Nucleus accumbens (tissue), 56 donors: ENCODE measurements at places on chromosomes 11 and 22.

DNA sequence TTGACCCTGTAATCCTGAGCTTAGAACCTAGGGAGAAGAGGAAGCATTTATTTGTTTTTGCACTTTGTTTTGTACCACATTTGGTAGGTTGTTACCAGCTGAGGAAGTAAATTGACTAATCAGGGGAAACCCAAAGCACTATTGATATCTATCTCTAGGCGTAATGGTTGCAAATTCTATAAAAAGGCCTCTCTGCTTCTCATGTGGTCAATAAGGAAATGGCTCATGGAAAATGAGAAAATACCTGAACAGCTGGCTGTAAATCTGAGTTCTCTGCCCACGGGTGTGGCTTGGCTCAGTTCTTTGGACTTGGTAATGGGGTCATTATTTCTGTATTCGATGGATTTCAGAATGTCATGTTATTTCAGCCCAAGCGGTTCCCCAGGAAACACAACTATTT is 42.4 kb downstream of the BARX2 start:
- DNase-seq = no peak

GRCh38 chr11:44914105-44914504 is 36.6 kb downstream of the TP53I11 start:
- DNase-seq = no peak

- DNase-seq = no peak
Observed at GRCh38 chr22:45608763-45609180, 62.9 kb upstream of the ATXN10 start.

GRCh38 chr11:62496676-62497075 is 49.9 kb downstream of the AHNAK start:
- DNase-seq = no peak

DNA sequence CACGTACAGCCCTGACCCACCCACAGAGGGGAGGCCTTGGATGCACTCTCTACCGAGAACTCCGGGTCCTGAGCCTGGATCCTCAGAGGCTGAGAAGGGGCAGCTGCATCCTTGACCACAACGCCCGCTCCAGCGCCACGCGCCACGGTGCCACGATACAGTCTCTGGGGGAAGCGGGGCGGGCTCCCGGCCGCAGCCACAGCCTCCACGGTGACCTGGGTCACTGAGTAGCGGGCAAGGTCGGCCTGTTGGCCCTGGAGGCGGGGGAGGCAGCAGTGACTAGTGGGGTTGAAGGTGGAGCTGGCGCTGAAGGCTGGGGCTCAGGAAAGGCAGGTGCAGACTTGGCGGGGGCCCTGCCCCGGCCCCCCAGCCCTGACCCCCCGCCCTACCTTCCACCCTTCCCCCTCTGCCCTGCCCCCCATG is 3.9 kb upstream of the IRF7 start:
- no peak for DNase-seq

DNA sequence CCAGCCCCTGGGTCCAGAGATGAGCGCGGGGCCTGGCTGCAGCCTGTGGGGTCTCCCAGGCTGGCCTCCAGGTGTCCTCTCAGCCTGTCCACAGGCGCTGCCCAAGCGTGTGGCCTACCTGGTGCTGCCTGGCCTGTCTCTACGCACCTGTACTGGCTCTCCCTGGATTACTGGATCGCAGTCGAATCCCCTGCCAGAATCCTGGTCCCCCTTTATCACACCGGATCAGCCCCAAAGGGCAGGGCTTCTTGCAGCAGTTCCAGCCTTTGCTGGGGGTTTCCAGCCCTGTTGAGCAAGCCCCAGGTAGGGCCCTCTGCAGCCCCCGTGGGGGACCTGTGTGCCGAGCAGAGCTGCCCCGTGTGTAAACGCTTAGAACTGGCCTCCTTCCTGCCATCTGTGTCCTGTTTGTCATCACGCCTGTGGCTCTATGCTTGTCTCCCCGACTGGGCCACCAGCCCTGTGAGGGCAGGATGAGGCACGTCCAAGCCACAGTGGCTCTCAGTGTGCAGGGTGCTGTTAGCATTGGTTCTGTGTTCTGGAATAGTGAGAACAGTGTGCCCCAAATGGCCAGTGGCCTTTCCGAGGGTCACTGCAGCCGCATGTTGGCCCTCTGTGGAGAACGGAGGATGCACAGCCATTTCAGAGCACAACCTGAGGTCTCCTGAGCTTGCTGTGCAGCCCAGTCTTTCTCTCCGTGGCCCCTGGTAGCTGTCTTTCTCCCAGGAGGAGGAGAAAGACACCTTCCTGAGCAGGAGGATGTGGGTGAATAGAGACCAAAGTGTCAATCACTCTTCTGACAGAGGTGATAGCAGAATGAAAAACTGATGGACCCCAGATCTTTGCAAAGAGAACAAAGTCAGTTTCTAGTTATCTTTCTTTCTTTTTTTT is 13.9 kb upstream of the TXNRD2 start:
- no peak for DNase-seq

- no peak for DNase-seq
Observed at GRCh38 chr11:122843281-122844141, 5.2 kb downstream of the CRTAM start.

- no peak for DNase-seq
Observed at GRCh38 chr11:86117001-86117711, 48.3 kb upstream of the PICALM start.

DNA sequence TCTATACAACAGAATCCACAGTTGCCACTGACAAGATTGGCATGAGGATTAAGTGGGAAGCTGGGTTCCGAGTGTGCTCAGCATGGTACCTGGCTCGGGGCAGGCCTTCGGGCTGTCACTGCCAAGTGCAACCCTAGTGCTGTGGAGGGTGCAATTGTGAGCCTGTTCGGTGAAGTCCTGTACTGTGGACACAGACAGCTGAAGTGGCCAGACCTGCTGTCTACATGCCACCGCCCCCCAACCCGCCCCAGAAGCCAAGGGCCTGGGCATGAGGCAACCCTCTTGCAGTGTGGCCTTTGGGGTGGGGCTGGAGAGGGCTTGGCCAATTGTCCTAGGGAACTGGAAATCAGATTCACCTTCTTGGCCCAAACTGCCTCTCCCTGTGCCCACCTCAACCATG is 15.6 kb upstream of the SHISAL1 start:
- DNase-seq = no peak

DNA sequence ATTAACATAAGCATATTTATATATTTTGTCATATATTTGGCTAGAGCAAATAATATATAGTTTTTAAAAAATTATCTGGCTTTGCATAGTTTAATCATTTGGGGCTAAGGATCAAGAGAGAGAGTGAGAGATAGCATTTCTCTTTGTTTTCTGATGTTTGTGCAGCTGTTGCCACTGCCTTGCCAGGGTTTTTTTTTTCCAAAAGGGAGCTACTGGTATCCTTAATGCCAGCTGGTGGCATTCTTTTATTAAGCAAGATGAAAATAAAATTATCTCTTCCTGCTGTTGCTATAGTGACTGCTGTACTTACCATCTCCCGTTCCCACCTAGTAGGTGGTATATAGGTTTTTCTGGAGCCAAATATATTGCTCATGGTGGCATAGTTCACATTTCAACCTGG is 793.3 kb upstream of the ARHGAP42 start:
- DNase-seq = no peak

DNA sequence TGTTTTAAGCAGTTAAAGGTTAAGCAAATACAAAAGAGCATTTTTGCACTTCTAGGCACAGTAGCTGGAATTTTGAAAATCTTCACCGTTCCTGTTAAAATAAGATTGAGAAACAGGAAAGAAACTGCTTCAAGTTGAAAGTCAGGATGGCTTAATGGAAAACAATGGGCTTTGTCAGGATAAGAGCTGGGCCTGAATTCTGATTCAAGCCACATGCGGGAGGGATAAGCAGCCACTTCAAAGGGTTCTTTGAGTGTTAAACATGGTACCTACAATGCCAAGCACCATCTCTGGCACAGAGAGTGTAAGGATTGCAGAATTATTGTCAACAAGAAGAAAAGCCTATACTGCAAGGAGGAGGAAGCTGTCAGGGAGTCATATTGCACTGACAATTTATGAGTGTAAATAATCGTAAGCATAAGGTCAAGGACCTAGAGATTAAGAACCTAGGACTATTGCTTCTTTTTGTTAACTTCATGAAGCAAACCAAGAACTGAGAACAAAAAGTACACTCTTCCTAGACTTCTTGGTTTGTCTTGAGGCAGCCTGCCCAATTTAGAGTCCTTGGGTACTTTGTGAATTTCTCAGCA is 32.5 kb downstream of the MPPED2 start:
- DNase-seq = no peak

- DNase-seq = no peak
Observed at GRCh38 chr22:27241430-27242321, 559.9 kb downstream of the MN1 start.

DNA sequence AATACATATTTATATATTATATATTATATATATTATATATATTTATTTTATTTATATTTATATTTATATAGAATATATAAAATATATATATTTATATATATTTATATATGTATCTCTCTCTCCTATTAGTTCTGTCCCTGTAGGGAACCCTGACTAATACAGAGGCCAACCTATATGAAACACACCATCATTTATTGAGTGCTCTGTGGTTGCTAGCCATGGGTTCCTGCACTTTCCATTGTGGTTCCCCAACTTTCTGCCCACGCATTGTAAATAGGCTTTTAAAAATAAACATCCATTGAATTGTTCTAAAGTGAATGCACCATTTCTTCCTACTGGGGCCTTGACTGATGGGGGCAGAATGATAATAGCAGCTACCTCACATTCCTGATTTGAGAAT is 93.8 kb upstream of the SESN3 start:
- no peak for DNase-seq

DNA sequence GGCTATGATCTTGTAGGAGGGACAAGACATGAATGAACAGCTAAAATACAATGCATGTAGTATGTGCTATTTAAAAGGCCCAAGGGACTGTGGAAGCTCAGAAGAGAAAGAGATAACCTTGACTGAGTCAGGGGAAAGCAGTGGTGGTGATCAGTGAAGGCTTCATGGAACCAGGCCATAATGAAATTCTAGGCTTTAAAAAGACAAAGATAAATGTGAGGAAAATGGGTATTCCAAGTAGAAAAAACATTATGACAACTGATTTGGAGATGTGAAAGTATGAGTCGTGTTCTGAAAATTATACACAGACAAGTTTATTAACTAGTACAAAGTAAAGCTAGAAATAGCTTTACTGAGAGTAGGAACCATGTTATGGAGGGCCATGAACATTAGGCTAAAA is 189.8 kb downstream of the SOX6 start:
- DNase-seq = no peak

DNA sequence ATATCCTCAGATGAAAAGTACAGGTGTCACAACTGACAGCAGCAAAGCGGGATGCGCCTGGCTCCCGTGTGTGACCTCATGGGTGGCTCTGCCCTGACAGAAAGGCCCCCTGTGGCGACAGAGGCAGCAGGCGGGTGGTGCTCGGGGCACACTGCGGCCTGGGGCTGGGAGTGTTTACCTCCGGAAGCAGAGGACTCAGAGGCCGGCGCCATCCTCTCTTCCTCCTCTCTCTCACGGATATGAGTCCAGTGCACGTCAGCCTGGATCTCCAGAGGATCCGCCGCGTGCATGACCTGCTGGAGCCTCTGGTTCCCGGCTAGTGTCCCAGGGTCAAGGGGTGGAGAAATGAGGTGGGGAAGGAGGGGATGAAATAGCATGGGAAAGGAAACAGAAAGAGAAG is 53.2 kb upstream of the BID start:
- no peak for DNase-seq

DNA sequence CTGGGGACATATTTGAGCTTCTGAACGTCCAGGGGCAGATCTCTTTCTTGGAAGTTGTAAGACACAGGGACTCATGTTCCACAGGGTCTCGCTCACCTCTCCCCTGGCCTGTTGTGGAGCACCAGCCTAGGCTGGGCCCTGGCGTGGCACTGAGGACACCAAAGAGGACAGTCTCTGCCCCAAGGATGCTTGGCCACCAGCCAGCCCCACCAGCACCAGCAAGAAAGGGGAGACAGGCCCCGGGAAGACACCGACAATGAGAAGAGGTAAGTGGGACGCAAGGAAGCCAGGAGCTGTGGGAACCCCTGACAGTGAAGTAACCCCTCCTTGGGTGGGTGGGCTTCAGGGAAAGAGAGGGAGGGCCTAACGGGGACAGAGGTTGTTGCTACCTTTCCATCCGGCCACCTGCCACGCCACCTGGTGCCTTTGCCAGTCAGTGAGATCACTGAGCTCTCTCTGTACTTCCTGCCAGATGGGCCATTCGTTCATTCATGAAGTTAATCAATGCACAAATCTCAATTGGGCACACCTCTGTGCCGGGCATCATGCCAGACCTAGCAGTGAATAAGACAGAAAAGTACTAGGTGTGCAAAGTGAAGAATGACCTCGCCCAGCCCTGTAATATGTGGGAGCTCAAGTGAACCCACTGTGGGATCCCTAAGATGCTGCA is 11.1 kb downstream of the APOL5 start:
- no peak for DNase-seq

GRCh38 chr11:113517361-113517760 is 42.2 kb upstream of the DRD2 start:
- no peak for DNase-seq

- no peak for DNase-seq
Observed at GRCh38 chr11:93547773-93548172, 4.6 kb upstream of the SMCO4 start.

GRCh38 chr11:66586136-66586535 is 6.7 kb downstream of the CCDC87 start:
- DNase-seq = no peak

- DNase-seq = no peak
Observed at GRCh38 chr11:128624269-128625175, 37.2 kb upstream of the ETS1 start.

GRCh38 chr11:35919244-35919643 is 24.6 kb upstream of the LDLRAD3 start:
- DNase-seq = no peak

DNA sequence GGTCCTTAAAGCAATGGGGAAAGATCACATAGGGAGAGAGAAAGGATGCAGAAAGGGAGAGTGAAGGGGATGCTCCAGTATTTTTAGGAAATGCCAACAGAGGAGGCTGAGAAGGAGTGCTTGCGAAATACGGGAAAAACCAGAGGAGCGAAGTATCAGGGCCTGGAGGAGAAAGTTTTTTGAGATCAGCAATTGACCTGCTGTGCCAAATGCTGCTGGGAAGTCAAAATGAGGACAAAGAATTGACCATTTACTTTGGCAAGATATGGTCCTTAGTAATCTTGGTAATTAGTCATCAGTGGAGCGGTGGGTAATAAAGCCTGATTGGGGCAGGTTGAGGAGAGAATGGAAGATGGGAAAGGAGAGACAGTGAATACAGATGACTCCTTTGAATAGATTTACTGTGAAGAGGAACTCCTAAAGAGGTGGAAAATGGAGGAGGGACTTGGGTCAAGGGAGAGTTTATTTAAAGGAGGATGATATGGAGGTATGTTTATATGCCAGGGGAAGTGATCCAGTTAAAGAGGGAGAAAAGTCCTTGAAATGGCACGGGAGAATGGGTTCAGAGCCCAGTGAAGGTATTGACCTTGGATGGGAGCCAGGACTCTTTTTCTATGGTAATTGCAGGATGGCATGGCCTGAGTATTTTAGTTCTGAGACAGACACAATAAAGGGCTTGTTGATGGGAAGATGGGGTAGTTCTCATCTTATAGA is 111.5 kb downstream of the PKNOX2 start:
- DNase-seq = no peak
